Upper lobe of right lung (tissue), 1 donor: ENCODE measurements at places on chromosomes 4 and X. TPM values are rescaled to one million over a fixed set of nuclear protein-coding genes. Genes with fewer than 3 reads are reported as not detected.

The MAGEA3 gene
- not detected for total RNA-seq

The SPACA5 gene
- not detected for total RNA-seq

The HOPX gene
- 520 TPM for total RNA-seq

GRCh38 chr4:43048570-43048969 is 156.1 kb downstream of the GRXCR1 start:
- DNase-seq = no peak

- DNase-seq = no peak
These were observed 16.5 kb upstream of the SOX3 start for GRCh38 chrX:140521393-140521792.

DNA sequence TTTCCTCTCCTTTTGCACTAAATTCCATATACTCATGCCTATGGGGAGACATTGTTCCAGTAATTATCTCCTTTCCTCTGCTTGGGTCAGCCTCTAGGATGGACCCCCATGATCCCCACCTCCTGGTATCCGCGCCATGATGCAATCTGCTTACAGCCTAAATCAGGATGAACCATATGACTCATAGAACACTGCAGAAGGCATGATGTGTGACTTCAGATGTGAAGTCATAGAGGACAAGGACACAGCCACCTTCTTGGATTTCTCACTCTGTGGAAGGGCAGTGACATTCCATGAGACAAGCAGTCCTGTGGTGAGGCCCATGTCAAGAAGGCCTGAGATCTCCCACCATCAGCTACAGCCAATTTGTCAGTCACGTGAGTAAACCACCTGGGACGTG is 9.0 kb upstream of the TMEM144 start:
- DNase-seq = no peak

- no peak for DNase-seq
These were observed 5.2 kb upstream of the CXCL2 start for GRCh38 chr4:74104145-74104544.

DNA sequence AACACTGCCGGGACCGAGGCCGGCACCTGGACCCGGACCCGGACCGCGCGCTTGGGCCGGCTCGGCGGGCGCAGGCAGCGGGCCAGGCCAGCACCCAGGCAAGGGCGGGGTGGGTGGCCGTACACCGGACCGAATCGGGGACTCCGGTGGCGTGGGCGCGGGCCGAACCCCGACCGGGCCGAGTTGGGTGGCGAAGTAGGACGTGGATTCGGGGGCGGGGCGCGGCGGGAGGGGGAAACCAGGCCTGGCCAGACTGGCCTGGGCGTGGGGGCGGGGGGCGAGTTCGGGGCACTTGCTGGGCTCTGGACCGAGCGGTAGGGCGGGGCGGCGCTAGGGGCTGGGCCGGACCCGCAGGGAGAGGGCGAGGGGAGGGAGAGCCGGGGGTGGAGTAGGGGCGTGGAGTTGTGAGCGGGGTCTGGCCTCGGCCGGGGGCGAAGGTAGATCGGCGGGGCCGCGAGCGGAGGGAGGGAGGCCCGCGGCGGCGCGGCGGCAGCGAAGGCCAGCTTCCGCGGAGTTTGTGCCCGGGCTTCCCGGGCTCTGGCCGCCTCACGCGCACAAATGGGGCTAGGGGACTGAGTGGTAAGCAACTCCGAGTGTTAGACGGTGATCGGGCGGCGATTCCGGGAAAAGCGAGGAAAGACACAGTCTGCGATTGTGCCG is 1.8 kb upstream of the BCORL1 start:
- DNase-seq = peak; percentile 74

- no peak for DNase-seq
These were observed 112.9 kb downstream of the PTPN13 start for GRCh38 chr4:86706923-86707597.

DNA sequence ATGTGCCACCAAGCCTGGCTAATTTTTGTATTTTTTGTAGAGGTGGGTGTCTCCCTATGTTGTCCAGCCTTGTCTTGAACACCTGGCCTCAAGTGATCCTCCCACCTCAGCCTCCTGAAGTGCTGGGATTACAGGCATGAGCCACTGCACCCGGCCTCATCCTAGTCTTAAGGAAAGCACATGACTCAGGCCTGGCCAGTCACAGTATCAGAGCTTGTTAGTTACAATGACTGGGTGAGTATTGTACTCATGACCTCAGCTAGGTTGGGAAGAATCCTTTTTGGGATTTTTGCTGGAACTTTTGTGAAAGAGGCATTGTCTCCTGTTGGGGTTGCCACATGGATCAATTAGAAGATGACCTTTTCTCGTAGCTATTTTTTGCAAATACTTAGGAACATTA is 292.8 kb downstream of the RAPGEF2 start:
- DNase-seq = no peak
